ENCODE measurements at places on chromosomes 2 and 18.

GRCh38 chr2:181621779-181622490 is 35.0 kb downstream of the CERKL start:
- DNase-seq = no peak

- DNase-seq = no peak
Observed at GRCh38 chr2:173357346-173357745, 2.7 kb downstream of the CDCA7 start.

DNA sequence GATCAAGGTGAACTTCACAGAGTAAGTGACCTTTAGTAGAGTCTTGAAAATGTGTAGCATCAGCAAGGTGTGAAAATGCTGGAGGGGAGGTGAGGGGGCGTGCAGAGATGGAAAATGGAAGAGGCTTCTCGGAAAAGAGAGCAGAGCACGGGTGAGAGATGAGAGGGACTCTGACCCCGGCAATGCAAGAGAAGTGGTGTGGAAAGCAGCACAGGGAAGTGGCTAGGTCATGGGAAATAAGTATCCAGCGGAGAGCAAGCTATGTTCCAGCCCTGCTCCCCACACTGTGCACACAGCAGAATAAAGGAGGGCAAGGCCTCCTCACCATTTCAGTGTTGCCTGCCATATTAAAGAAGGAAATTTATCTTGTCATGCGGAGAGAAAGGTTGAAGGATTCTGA is 241.7 kb upstream of the DOK6 start:
- DNase-seq = no peak

GRCh38 chr2:132678483-132678882 is 8.5 kb upstream of the LYPD1 start:
- DNase-seq = no peak

GRCh38 chr2:177348733-177349693 is 43.6 kb upstream of the AGPS start:
- DNase-seq = no peak

- DNase-seq = no peak
Observed at GRCh38 chr2:227414846-227415245, 27.1 kb upstream of the SCYGR1 start.

DNA sequence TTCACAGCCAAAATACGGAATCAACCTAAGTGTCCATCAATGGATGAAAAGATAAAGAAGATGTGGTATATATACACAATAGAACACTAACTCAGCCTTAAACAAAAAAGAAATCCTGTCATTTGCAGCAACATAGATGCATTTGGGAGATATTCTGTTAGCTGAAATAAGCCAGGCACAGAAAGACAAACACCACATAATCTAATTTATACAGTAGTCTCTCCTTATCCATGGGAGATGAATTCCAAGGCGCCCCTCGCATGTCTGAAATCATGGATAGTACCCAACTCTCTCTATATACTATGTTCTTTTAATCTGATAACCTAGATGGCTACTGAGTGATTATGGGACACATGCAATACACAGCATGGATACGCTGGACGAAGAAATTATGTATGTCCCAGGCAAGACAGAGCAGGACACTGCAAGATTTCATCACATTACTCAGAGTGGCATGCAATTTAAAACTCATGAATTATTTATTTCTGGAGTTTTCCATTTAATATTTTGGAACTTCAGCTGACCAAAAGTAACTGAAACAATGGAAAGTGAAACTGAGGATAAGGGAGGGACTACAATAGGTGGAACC is 39.5 kb downstream of the ORC4 start:
- no peak for DNase-seq

- no peak for DNase-seq
Observed at GRCh38 chr2:174704061-174704460, 60.2 kb downstream of the CHRNA1 start.

DNA sequence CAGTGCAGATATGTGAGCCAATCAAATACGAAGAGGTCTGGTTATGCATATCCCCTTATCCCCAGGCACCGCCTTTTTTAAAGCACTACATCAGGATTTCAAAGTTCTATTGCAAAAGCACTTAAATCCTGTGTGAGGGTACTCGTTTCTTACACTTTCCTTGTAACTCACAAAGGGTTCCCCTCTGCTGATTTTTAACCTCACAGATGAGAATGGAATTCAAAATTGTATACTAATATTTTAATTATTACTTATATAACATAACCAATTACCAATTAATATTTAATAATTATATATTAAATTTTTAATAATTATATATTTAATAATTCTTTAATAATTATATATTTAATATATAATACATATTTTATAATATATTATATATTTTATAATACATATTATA is 126.2 kb upstream of the MAPRE2 start:
- DNase-seq = no peak

GRCh38 chr18:63725682-63726480 is 23.1 kb downstream of the SERPINB11 start:
- DNase-seq = no peak

GRCh38 chr18:22844628-22845027 is 88.5 kb upstream of the RBBP8 start:
- no peak for DNase-seq

GRCh38 chr2:62964671-62965070 is 86.0 kb upstream of the OTX1 start:
- DNase-seq = no peak

GRCh38 chr18:13566941-13567746 is 159.2 kb downstream of the FAM210A start:
- DNase-seq = no peak

- no peak for DNase-seq
Observed at GRCh38 chr2:104656571-104657163, 197.2 kb upstream of the POU3F3 start.

- no peak for DNase-seq
Observed at GRCh38 chr2:143431316-143431715, 302.1 kb downstream of the ARHGAP15 start.

DNA sequence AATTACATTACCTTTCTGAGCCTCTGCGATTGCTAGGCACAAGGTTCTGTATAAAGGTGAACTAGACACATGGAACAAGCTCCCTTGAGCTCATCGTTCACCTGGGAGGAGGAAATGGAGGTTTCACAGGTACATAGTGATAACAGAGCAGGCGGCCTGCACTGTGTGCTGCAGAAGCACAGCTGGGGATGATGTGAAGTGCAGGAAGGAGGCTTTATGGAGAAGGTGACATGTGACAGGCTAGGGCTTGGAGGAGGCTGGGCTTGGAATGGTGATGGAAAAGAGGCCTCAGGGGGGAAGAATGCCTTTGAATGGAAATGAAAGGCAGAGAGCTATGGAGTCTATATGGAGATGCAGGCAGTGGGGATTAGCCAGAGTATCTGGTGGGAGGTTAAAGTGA is 22.9 kb downstream of the MARCHF4 start:
- no peak for DNase-seq

- no peak for DNase-seq
Observed at GRCh38 chr2:100470898-100471514, 724 bp downstream of the NMS start.

DNA sequence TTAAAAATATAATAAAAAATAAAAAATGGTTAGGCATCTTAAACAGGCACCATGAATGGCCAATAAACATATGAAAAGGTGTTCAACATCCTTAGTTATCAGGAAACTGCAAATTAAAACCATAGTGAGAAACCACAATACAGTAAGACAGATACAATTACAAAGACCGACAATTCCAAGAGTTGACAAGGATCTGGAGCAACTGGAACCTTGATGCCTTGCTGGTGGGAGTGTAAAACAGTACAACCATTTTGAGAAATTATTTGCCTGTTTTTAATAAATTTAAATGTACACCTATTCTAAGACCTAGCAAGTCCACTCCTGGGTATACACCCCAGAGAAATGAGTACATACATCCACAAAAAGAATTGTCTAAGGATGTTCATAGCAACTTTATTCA is 49.1 kb downstream of the NGEF start:
- DNase-seq = no peak

DNA sequence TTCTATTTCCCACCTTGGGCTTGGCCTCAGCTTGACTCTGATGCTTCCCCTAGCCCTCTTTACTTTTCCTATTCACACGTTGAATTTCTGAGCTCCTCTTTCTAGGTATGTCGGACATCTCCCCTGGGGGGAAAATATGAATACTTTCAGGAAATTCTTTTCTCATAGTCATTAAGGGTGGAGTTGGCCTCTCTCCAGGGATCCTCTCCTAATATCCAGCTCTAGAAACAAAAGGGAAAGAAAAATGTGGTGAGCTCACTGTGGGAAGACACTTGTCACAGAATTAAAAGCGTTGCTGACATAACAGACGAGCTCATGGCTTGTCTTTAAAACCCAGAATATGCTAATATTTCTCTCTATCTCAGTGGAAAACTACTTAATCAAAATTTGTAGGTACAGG is 132.7 kb upstream of the MEX3C start:
- no peak for DNase-seq

DNA sequence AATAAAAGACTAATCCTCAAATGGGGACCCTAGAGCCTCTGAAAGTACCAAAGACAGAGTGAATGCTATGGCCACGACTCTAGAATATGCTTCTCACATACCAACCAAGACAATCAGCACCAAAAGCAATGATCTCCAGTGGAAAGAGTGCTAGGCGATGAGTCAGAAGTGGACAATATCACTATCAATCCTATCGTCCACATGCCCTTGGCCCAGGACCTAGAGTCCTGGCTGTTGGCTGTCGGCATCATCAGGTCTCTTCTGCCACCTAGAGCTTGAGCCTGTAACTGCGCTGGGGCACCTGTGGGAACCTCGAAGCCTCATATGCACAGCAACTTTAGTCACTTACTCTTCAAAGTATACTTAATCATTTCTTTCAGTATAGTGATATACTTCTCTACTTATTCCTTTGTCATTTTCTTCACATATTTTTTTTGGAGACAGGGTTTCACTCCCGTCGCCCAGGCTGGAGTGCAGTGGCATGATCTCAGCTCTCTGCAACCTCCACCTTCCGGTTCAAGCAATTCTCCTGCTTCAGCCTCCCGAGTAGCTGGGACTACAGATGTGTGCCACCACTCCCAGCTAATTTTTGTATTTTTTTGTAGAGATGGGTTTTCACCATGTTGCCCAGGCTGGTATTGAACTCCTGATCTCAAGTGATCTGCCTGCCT is 29.7 kb downstream of the NOL10 start:
- DNase-seq = peak; percentile 50

DNA sequence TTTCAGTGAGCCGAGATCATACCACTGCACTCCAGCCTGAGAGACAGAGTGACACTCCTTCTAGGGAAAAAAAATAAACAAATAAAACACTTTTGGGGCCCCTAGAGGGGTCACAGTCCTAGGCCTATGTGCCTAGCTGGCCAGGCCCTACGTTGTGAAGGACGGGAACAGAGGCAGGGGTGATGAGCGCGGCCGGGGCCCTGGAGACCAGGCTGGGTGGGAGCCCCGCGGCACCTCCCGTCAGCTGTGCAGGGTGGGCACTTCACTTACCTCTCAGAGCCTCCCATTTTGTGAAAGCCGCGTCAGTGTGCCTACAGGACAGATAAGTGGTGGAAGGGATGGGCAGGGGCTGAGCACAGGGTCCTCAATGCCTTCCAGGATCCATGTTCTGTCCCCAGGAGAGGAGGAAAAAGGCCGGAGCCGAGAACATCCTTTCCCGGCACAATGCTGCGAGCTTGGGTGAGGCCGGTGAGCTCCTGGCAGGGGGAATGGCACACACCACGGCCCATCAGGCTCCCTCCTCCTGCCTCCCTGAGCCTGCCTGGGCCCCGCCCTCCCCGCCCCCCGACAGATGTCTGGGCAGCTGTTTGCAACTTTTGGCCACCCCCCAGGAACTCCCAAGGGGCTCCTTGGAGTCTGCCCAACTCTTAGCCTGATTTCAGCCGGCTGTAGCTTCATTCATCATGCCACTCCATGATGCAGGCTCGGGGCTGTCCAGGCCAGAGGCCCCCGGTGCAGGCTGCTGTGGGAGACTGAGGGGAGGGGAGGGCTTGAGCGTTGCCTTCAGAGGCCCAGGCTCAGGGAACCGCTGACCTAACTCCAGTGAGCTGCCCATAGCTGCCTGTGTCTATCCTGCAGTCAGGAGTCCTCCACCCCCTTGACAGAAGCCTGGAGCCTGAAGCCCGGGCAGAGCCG is 196.5 kb downstream of the TFCP2L1 start:
- DNase-seq = no peak

DNA sequence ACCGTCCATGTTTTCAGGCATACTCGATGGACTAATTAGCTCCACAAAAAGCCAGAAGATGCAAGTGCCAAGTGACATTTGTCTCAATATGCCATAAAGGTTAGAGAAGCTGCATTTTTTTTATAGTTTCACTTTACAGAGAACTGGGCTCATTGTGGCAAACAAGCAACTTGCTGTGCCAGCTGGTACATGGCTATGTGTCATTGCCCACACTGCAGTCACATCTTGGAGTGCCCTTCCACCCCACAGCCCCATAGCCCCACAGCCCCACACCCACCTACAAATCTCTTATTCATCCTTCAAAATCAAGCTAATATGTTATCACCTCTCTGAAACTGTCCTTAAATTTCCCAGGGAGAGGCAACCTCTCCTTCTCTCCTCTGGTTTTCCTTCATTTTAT is 451.9 kb downstream of the ARHGAP15 start:
- no peak for DNase-seq

DNA sequence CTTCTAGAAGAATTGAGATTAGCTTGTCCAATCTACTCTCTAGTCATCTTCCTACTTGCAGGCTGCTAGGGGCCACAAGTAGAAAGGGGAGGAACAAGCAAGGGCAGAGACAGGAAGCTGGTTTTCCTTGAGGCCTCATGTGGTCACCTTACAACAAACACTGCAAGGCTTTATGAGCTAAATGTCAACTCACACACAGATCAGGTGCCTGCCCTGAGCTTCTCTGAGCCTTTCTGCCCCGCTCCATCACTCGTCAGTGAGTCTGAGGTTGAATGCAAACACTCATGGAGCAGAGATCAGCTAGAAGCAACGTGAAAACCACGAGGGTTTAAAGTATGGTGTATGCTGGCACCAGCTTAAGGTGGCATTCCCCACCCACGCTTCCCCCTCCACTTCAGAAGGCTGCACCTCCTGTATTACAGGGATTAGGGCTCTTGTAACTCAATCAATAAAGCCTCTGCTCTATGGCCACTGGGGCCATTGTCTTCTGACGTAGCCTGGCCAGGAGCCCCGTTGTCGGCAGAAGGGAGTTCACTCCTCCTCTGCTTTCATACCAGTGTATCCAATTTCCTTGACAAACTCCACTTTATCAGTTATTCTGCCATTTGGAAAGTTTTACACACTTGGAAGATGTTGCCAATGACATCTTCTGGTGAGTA is 5.4 kb upstream of the CRYGC start:
- no peak for DNase-seq

GRCh38 chr2:240168546-240169361 is 28.3 kb upstream of the OTOS start:
- DNase-seq = no peak

- no peak for DNase-seq
Observed at GRCh38 chr2:139031722-139032121, 251.5 kb upstream of the NXPH2 start.

DNA sequence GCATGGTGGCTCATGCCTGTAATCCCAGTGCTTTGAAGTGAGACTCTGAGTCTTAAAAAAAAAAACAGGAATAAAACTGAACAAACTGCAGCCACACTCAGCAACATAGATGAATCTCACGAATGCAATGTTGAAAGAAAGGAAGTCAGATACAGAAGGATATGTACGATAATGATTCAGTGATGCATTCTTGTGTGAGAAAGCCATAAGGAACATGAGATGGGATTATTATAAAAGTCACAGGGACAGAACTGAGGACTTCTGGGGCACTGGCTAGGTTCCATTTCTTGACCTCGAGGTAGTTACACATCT is 56.9 kb upstream of the SMAD2 start:
- DNase-seq = no peak

GRCh38 chr2:160657196-160657595 is 163.6 kb upstream of the RBMS1 start:
- no peak for DNase-seq

GRCh38 chr2:10700078-10700803 is 10.5 kb upstream of the NOL10 start:
- DNase-seq = no peak
